ENCODE measurements at places on chromosomes 11 and 22.

DNA sequence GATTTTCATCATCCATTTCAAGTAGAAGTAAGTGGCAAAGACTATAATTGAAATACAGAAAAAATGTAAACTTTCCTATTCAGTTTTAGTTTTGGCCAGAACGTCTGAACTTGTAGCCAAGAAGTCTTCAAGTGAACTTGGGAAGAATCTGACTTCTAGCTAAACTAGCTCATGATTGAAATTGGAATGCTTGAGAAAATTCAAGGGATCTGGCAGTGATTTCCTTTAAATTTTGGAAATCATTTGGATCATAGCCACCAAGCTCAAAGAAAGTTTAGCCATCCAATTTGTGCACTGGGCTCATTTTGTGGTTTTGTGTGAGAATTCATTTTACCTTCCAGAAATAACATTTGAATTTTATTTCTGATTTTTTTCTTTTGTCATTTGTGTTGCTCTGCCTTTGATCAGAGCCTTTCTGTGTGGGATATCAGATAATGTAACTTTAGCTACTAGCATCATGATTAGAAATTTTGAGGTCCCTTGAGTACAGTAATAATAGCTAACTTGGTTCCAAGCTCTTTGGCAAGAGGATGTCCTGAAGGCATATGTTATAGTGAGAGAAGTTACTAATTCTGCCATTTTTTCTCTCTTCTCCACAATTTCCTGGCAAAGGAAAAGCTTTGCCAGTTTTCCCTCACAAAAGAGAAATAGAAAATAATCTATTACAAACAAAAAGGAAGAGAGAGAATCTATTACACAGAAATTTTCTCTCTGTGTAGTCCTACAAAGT, 2123.7 kb upstream of the RAG2 start:
- DNase-seq = no peak

GRCh38 chr11:98277251-98277912, 743.4 kb upstream of the CNTN5 start:
- no peak for DNase-seq

- DNase-seq = no peak
These were observed 820.3 kb upstream of the FAT3 start for GRCh38 chr11:91404344-91404743.

DNA sequence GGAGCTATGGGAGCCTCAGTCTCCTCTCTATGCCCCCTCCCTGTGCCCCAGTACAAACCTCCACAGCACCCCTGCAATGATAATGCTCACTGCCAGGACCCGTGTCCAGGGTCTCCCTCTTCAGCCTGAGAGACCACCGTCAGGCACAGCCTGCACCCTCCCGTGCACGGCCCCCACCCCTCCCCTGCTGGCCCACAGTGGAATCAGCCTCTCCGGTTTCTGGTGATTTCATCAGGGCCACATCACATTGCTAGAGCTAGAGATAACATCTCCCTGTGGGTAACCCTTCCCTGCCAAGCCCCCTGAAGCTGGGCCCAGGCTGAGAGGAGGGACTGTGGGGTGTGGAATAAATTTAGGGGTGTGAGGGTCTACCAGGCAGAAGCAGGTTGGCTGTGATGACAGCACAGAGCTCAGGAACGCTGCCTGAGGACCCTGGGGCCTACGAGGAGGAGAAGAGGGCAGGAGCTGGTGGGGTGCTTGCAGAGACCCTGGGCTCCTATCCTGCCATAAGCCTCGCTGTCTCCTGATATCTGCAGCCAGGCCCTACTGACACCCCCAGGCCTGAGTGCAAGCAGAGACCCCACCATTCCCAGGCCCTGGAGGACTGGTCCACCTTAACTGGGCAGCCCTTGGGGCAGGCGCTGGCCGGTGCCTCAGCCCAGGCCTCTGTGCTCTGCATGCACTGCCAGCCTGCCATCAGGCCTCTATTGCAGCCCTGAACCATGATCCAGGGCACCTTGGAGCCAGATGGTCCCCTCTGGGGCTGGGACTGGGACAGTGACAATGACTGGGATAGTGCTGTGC, at the start of gene KLHDC7B:
TSS of gene KLHDC7B (plus strand) at position 378 of the 804 bp plus-strand sequence. CDS start at position 723, 345 bp downstream.
- DNase-seq = peak; percentile 52

GRCh38 chr11:10407749-10408685, 47.0 kb upstream of the AMPD3 start:
- no peak for DNase-seq

- no peak for DNase-seq
These were observed 663 bp downstream of the MYH9 start for GRCh38 chr22:36386900-36387708.

- peak; percentile 71 for DNase-seq
These were observed 11.1 kb downstream of the PPP6R3 start for GRCh38 chr11:68471360-68472340.

DNA sequence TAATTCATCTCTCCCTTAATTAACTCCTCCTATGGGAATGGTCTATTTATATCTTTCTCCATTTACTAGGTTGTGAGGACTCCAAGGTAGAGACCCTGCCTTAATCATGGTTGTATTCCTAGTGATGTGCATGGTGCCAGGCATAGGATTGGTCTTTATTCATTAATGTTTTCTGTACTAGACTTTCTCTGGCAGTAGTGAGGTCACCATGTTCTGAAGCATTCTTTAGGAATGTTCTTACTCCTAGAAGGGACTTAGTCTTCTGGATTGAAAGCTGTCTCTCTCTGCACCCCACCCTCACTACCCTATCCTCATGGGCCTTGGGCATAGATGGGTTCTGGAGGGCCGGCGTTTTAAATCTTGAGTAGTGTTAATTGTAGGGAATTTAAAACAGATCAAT, 10.6 kb upstream of the INSC start:
- DNase-seq = no peak

GRCh38 chr11:64637334-64638017, 46.5 kb downstream of the SLC22A12 start:
- no peak for DNase-seq

DNA sequence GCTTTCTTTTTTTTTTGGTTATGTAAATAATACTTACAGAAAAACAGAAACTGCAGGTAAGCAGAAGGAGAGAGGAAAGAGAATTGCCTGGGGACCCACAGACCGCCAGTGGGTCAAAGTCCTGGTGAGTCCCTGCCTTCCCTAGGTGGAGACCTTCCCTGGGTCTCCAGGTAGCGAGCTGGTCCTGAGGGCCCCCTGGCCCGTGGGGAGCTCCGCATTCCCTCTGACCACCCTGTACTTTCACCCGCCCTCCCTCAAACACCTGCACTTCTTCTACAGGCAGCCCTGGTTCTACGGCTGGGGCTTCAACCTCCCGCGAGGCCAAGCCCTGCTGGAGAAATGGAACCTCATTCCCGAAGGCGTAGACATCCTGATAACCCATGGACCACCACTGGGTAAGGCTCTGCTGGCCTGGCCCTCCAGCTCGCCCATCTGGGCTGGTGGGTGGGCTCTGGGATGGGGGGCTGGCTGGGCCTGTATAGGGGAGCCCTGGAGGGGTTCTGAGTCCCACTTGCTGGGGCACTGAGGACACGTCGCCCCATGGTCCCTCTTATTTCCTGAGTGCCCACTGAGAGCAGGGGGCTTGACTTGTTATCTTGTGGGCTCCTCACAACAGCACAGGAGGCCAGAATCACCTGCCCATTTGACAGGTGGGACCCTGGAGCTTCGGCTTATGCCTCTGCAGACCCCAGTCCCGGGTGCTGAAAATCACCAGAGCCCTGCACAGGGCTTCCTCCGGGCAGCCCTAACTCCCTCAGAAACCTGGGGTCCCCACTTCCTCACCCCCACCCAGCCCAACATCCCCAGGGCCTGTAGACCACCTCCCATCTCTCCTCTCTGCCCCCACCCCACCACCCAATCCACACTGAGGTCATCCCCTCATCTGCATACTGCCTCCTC, 86.4 kb downstream of the MPPED1 start:
- no peak for DNase-seq

GRCh38 chr22:39724857-39725256, 154.3 kb downstream of the CACNA1I start:
- DNase-seq = no peak

DNA sequence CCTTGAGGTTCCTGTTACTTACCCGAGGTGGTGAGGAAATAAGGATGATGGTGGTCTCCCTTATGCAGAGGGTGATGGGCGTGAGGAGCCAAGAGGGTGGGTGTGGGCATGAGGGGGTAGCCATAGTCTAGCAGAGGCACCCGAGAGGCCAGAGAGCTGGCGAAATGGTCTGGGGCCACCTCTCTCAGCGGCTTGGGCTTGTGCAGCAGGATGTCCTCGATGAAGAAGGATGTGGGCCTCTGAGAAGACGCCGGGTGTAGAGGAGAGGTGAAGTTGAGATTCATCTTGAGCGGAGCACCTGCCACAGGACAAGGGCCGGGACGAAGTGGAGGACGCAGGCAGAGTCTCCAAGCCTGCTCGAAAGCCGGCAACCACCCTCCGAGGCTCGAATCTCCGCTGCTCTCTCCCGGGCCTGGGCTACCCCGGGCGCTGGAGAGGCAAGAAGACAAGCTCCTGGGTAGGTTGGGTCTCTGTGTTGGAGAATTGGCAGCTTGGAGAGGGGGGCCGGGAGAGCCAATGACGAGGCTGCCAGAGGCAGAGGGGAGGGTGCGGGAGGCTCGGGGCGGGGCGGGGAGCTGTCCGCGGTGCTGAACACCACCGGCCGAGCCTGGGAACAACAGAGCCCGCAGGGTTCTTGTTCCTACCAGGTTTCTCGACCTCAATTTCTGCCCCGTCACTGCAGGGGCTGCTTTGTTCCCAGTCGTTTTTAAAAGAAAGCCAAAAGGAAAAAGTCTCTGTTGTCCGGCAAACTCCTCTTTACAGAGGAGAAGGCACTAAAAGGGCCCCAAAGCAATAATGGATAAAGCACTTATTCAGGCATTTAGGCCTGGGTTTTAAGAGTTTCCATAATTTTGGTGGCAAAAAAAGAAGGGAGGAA, at the start of gene BSX:
TSS of gene BSX (minus strand) at position 447 of the 877 bp plus-strand sequence. CDS start at position 284, 163 bp downstream.
- DNase-seq = peak; percentile 46

- no peak for DNase-seq
These were observed 9.6 kb upstream of the SYT8 start for GRCh38 chr11:1825039-1825740.
